ENCODE measurements at places on chromosomes 1 and 21.

GRCh38 chr1:205588636-205589035 is 43.2 kb downstream of the ELK4 start:
- DNase-seq, result peak; percentile 53

GRCh38 chr1:179976970-179977651 is 22.5 kb downstream of the CEP350 start:
- DNase-seq, result no peak

GRCh38 chr1:182700351-182700709 is 15.9 kb upstream of the RGS8 start:
- no peak for DNase-seq

- peak; percentile 23 for DNase-seq
These were observed 49.2 kb upstream of the PAX7 start for GRCh38 chr1:18581420-18581880.

- no peak for DNase-seq
These were observed 13.5 kb downstream of the OLFML2B start for GRCh38 chr1:162010175-162010506.

- no peak for DNase-seq
These were observed 6.2 kb downstream of the MEF2D start for GRCh38 chr1:156494309-156494895.

GRCh38 chr1:2258996-2259395 is 30.9 kb downstream of the SKI start:
- DNase-seq, result no peak
